Peyer's patch (tissue), 4 donors: ENCODE measurements at places on chromosomes 3 and 15. TPM values are rescaled to one million over a fixed set of nuclear protein-coding genes. Genes with fewer than 3 reads are reported as not detected.

DNA sequence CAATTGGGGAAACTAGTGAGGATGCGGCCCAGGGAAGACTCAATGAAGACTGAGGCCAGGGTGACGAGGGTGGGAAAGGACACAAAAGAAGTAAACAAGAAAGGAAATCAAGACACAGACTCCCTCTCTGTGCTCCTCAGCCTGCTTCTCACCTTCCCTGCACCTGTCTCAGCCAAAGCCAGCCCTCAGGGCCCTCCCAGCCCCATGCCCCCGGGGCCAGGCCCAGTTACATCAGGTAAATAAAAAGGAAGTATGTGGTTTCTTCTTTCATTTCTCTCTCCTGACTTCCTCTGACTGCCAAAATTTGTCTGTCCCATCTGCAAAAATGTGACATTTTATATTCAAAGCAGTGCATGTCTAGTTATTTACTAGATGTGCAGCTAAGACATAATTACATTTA is 328.0 kb downstream of the UACA start:
- DNase-seq, result peak; percentile 85

DNA sequence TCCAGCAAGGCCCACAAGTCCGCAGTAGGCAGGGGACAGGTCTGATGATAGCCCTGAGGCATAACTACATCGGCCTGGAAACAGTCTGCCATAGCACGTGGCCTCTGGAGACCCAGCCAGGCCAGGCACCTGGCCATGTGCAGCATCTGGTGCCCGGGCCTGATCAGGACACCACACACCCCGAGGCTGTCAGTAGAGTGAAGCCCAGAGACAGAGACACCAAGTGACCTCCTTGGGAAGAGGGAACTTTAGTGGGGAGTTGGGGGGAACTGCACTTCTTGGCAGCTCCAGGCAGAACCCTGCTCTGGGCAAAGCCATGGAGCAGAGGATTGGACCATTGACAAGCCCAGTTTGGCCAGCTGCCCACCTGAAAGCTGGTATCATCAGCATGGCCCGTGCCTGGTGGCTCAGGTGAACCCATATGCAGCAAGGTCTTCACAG is 1.2 kb downstream of the SHISA5 start:
- no peak for DNase-seq

DNA sequence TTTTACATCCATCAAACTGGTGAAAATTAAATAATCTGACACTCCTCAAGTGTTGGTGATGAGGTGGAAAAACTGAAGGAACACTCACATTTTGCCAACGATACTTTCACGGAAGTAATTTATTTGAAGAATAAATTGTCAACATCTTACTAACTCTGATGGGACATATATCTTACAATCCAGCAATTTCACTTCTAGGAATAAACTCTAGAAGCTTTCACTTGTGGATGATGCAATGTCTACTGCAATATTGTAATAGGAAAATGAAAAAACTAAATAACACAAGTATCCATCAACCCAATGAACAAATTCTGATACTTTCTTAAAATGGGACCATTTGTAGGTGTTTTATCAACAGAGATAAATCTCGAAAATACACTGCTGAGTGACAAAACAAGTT is 16.2 kb upstream of the LIPC start:
- DNase-seq, result no peak

The KLF15 gene
- total RNA-seq, result 9.1 TPM

GRCh38 chr3:11784971-11785377 is 61.7 kb downstream of the TAMM41 start:
- DNase-seq, result no peak

DNA sequence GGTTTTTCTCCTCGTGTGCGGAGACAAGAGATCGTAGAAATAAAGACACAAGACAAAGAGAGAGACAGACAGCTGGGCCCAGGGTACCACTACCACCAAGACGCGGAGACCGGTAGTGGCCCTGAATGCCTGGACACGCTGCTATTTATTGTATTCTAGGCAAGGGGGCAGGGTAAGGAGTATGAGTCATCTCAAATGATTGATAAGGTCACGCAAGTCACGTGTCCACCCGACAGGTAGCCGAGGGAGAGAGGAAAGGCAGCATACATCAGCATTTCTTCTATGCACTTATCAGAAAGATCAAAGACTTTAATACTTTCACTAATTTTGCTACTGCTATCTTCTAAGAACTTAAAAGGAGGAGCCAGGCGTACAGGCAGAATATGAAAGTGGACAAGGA is 28.2 kb downstream of the MYL3 start:
- no peak for DNase-seq

The EFCC1 gene
- 4.7 TPM for total RNA-seq

DNA sequence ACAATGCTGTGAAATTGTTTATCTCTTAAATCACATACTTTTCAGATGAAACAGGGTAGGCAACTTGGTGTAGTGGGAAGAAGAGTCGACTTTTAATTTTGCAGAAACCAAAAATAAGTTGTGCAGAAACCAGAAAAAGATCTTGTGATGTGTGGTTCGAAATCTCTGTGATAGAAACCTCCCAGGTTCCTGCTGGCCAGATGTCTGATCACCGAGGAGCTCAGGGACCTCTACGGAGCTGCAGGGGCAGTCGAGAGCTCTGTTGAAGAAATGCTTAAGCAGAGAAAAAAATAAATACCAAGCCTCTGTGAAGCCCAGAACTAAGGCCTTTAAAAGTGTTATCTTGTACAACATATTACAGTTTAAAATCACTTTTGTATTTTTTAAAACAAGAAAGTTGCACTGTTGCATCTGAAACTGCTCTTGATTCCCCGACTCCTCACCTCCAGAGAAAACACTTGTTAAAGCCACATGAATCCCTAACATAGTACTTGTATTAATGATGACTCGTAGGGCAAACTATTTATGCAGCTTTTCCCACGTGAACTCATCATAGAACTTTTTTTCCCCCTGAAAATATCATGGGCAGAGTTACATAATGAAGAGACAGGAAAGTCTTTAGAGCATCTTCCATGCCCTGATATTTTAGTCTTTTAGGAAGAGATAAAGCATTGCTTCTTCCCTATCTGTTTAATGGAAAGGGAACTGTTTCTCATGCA is 51.3 kb downstream of the CCK start:
- DNase-seq, result no peak

DNA sequence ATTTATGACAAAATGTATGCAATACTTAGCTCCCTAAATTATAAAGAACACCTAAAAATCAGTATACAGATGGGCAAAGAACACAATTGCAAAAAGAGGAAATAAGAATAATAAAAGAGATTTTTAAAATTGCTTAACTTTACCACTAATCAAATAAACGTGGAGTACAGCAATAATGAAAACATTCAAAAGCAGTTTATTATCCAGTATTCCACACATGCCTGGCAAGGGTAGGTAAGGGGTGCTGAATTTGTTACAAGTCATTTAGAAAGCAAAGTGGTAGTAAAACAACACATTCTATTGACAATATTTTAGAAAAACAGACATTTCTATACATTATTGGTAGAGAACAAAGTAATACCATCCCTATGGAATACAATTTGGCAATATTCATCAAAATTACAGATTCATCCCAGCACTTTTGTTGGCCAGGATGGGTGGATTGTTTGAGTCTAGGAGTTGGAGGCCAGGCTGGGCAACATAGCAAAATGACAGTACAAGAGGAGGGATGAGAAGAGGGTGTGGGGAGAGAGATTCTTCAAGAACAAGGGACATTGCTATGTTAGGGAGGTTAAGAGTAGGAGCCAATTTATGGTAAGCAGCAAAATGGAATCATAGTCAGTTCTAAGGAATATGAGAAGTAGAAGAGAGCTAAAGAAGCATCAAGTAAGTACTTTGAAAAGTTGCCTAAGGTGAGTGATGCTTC is 3.7 kb upstream of the ACKR4 start:
- DNase-seq, result no peak

DNA sequence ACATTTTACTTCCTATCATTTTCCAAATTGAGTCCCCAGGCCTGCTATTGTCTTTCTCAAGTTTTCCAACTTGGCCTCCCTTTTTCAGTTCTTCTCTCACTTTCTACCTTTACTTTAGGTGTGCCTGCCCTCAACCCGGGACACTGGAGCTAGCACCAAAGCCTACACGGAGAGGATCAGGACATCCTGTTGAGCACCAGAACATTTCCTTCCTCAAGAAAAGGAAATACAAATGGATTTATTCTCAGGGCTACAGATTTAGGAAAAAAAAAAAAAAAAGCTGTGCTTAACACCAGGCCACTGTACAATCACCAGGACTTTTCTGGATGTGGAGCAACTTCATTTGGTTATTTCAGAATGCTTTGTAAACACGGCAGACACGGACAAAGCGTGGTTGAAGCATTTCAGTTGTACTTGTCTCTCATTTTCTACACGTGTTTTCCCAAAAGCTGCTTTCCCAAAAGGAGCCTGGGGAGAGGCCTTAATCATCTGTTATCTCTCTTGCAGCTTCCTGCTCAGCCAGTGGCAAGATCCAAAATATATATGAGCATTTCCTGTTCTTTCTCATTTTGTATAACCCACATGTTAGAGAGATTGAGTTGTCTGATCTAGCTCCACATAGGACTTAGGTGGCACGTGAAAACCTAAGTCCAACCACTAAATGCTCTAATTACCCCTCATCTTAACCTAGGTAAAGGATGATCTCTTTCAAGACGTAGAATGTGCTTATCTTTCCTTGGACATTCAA is 15.5 kb upstream of the ATP1B3 start:
- DNase-seq, result no peak

DNA sequence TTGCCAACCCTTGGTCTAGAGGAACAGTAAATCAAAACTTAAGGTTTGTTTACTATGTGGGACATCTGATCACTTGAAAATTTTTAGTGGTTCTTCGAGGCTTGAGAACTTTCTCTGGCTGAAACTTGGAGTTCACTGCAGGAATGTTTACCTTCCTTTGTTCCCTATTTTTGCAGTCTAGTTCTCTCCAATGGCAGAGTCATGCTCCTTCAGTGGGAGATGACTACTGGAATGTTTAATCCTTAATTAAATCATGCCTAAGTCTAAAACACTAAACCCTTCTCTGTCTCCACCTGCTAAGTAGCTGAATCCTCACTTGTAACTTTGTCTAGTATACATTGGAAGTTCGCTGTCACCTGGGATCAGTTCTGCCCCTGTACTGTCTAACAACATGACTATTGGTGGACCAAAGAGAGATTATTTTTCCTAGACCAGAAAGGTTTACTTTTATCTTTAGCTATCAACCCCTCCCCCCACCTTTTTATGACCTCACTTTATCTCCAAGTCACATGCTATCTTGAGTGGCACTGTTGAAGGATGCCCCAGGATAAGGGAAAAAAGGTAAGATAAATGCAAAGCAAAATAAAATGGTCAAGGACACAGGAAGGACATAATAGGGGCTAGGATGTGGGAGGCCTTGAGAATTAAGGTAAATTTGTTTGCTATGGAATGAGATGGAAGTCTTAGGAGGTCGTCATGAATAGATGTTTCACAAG is 1.2 kb upstream of the ZNF609 start:
- DNase-seq, result no peak

DNA sequence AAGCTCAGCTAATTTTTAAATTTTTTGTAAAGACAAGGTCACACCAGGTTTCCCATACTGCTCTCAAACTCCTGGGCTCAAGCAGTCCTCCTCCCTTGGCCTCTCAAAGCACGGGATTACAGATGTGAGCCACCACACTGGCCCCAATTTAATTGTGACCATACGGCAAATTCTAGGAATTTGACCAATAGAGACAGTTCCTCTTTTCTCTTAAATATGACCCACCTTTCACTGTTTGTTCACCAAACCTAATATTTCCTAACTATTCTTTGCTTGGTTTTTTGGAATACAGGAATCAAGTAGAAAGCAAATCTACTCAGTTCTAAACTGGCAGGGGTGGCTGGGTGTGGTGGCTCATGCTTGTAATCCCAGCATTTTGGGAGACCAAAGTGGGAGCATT is 264.0 kb downstream of the SHQ1 start:
- DNase-seq, result no peak

- no peak for DNase-seq
Observed at GRCh38 chr15:101560722-101561583, 71.4 kb upstream of the PCSK6 start.

DNA sequence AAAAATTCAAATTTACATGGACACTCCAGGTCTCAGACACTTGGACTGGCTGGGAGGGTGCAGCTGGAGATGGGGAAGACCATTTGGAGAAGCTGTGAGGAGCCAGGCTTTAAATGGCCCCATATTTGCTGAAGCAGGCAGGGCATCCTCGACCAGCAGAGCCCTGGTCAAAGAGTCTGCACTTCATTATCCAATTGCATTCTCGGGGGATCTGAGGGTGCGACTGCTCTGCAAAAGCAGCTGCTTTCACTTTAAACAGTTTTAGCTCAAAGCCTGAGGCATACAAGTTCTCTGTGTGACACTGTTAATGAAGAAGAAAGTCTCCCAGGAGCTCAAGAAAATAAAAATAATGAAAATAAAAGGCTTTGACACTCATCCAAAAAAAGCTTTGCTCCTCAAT is 98.0 kb upstream of the SLC25A36 start:
- DNase-seq, result no peak

The SCG3 gene
- 0.40 TPM for total RNA-seq

DNA sequence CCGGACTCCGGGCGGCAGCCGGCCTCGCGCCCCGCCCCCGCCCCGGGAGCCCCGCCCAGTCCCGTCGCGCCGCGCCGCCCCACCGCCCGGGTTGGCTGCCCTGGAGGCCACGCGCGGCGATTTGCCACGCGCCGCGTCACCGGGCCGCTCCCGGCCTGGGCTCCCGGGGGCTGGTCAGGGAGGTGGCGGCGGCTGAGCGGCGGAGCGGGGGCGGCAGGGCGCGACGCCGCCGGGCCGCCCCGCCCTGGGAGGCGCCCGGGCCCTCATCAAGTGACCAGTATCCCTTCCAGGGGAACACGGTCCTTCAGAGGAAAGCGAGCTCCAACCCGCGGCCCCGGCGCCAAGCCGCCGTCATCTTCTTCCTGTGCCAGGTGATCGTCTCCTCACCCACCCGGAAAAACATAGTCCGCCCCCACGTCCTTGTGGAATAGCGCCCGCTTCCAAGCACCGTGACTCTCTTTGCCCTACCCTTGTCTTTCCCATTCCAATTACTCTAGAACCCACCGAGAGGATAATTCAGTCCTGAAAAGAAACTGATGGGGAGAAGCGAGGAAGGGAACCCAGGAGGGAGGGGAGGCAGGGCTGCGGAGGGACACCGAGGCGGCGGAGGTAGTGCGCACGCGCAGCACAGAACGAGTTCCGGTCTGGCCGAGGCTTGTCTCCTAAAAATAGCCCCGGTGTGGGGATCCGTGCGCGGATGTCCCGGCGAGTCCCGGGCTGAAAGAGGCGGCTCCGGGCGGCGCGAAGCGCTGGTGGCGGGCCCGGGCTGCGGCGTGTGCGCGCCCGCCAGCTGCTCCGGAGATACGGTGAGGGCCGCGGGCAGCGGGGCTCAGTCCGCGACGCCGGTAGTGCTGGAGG is at the start of gene MEF2A:
MEF2A (plus strand) TSS at position 686 of the 858 bp plus-strand sequence. CDS start 67,136 bp downstream, outside the sequence.
- DNase-seq, result peak; percentile 94

GRCh38 chr3:18787441-18787840 is 360.9 kb upstream of the KCNH8 start:
- DNase-seq, result no peak

DNA sequence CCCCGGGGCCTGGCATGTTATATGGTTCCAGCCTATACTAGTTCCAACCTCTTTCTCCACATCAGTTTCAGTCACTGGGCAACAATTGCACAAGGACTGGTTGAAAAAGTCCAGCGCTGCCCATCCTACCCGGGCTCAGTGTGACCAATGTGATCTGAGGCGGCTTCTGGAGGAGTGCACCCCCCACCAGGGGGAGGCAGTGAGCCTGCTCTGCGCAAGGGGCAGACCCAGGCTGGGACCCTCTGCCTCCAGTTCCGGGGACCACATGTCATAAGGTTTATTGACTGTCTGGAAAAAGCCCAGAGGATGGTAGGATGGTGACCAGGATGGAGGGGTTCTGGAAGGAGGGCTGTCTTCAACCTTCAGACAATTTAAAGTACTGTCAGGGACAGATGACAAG is 25.6 kb upstream of the NR2E3 start:
- no peak for DNase-seq
